Hepatocyte (in vitro differentiated cells): ENCODE measurements at places on chromosomes 3 and 15.

GRCh38 chr15:69593981-69594966, 141.7 kb downstream of the RPLP1 start:
- peak; percentile 90 for DNase-seq

- DNase-seq: no peak
These were observed 908.4 kb downstream of the AGBL1 start for GRCh38 chr15:86988033-86988432.

GRCh38 chr3:150149651-150150051, 179.0 kb upstream of the PFN2 start:
- peak; percentile 14 for DNase-seq

GRCh38 chr3:36077320-36077719, 303.0 kb upstream of the STAC start:
- DNase-seq: no peak

DNA sequence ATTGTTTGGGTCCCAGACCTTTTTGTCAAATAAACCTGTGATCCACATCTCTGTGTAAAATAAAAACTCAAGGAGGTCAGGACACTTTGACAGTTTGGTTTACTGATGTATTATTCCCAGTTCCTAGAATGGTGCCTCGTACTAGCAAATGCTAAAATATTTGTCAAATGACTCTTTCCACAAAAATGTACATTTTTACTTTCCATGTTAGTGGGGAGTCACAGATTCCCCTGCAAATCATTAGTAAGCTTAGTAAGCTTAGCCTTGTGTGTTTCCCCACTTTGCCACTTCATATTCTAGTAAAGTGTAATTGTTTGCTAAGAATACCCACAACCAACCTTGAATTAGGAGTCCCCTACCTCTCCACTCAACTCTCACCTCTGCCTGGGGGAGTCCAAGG, 2.4 kb upstream of the MAGI1 start:
- no peak for DNase-seq

GRCh38 chr3:196619223-196619622, 20.3 kb upstream of the NRROS start:
- DNase-seq: no peak

GRCh38 chr3:176757429-176757828, 439.9 kb downstream of the TBL1XR1 start:
- no peak for DNase-seq

GRCh38 chr3:124119056-124119716, 127.3 kb upstream of the ROPN1 start:
- no peak for DNase-seq

- DNase-seq: no peak
These were observed 579.4 kb upstream of the ALCAM start for GRCh38 chr3:104787306-104787705.

- DNase-seq: no peak
These were observed 17.1 kb downstream of the ARPP19 start for GRCh38 chr15:52551762-52552161.

- DNase-seq: no peak
These were observed 261.3 kb downstream of the XXYLT1 start for GRCh38 chr3:195009616-195010015.

GRCh38 chr3:47007001-47007400, 27.5 kb downstream of the NBEAL2 start:
- no peak for DNase-seq

GRCh38 chr15:70014860-70015490, 82.7 kb downstream of the TLE3 start:
- DNase-seq: no peak

GRCh38 chr15:67808821-67809220, 16.5 kb upstream of the SKOR1 start:
- DNase-seq: no peak

DNA sequence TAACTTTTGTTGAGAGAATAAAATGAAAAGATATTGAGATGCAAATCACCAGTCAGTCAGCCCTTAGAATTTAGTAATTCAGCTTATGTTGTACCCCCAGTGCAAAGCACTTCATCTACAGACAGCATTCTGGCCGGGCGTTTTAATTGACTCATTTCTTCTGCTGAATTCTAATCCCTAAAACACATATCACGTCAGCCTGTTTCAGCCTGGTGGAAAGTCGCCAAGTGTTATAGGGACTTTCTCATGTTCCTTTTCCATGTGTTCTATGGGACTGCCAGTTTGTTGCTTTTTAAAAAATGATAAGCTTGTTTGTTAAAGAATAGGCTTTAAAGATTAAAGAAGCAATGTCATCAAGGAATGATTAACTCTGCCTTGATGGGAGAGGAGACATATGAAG, 169.7 kb upstream of the BFSP2 start:
- no peak for DNase-seq

DNA sequence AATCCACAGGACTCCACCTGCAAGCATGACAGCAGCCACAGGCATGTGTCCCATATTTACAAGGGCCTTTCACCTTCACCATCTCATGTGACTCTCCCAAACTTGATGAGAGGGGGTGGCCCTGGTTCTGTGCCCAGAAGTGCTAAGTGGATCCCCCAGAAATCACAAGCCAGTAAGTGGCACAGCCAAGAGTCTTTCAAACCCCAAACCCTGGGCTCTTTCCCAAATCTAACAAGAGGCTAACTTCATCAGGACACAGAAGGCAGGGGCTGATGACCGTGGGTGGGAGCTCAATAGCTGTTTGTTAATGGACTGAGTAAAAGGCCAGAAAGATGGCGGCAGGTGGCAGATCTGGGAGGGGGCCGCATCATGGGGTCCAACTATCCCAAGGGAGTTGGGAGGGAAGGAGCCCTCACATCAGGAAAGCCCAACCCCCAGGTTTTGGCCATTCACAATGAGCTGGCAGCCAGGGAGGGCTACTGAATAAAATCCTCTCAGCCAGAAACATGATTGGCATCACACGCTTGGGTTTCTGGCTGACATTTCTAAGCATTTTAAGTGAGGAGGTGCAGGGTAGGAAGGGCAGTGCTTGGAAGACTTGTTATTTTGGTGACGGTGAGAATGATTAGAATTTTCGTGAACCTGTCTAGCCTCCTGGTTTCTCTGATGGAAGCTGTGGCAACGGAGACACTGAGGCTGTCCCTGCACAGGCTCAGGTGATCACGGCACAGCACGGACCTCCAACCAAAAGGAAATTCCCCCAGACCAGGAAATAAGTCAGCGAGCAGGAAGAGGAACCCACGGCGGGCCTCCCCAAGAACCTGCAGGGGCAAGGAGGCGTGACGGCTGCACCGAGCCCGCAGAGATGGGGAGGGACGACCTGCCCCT, 109.3 kb downstream of the OXNAD1 start:
- DNase-seq: no peak

DNA sequence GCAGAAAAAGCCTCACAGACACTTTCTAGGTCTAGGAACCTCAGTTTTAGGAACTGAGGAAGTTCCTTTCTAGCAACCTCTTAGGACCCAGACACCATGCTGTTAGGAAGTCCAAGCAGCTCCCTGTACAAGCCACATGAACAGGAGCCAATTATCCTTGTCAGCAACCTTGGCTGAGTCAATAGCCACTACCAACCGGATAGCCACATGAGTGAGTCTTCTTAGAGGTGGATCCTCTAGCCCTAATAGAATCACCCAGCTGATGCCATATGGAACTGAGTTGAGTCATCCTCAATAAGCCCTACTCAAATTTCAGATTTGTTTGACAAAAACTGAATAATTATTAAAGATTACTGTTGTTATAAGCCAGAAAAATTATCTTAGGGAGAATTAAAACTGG, 256.2 kb downstream of the NLGN1 start:
- no peak for DNase-seq
